A673 (cell line): ENCODE measurements at places on chromosomes 5 and 9. TPM values are rescaled to one million over a fixed set of nuclear protein-coding genes. Genes with fewer than 3 reads are reported as not detected.
A peak's percentile ranks its signal among the peaks of the same experiment; 100 is the strongest.

DNA sequence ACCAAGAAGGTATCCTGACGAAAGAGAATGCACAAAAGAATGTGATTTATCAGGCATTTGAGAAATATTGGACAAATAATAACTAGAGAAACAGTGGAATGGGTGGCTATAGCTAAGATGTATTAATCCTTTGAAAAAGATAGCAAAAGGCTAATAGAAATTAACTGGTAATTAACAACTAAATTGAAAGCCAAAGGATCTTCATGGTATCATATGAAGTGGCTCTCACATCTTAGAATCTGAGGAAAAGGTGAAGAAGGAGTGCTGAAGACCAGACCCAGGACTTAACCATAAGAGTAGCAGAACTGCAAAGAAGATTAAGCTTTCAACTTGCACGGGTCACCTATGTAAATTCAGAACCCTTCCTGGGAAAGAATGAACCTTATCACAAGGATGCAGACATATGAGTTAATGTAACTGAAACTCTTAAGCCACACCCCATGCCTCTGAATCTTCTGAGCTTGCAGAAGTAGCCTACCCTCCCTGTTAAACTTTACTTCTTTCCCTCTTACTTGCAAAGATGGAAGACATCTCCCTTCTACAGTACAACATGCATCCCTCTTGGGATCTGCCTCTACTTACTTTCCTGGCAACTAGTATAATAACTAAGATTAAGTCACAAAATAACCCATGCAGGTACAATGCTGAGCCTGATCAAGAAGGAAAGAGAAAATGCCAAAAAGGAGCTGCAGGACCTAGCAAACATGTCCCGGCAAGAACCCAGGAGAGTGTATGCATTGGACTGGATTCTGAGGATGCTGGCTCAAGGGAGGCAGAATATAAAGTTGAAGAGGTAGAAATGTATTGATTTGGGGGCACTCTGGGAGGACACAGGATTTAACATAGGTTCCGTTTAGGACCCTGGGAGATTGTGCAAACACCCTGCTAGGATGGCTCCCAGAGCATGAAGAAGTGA, 395.5 kb upstream of the SLC30A5 start:
- H3K36me3 ChIP-seq = no peaks in the 10 kb centered on the region
- H3K4me3 ChIP-seq = no peak overlapping the region
- no peak for DNase-seq
- no peak overlapping the region for H3K27ac ChIP-seq

Gene FSTL4
- 0.46 and 0.86 TPM in 2 replicates for total RNA-seq

DNA sequence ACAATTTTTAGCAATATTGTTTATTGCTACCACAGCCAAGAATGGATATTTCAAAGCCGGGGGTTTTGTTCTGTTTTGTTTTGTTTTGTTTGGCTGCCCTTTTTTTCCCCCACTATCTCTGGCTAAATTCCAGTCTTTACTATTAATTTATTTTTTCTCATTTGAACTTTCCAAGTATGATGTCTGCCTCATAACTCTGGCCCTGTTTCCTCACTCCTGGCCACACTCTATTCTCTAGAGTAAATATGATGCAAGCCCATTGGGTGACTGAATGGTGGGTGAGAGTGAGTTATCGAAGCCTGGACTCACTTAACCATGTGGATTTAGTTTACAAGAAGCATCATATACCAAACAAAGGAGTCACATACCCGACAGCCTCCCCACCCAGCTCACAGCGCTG, 41.9 kb downstream of the WDR36 start:
- H3K4me3 ChIP-seq = no peak overlapping the region
- no peaks in the 10 kb centered on the region for H3K27me3 ChIP-seq
- H3K36me3 ChIP-seq = no peaks in the 10 kb centered on the region
- no peaks in the 10 kb centered on the region for H3K4me1 ChIP-seq

- no peaks in the 10 kb centered on the region for H3K27me3 ChIP-seq
- no peak for DNase-seq
- H3K4me3 ChIP-seq = no peak overlapping the region
- peaks cover 15% of the 10 kb centered on the region for H3K36me3 ChIP-seq
- peaks cover 81% of the 10 kb centered on the region for H3K4me1 ChIP-seq
These were observed 16.1 kb downstream of the SNX18 start for GRCh38 chr5:54533541-54534190.

- H3K4me3 ChIP-seq = peak overlapping the region; percentile 27
- peaks cover 10% of the 10 kb centered on the region for H3K27me3 ChIP-seq
- no peaks in the 10 kb centered on the region for H3K36me3 ChIP-seq
- H3K27ac ChIP-seq = peak overlapping the region; percentile 74
- DNase-seq = peak; percentile 53
- peaks cover 27% of the 10 kb centered on the region for H3K4me1 ChIP-seq
These were observed 3.2 kb downstream of the WHRN start for GRCh38 chr9:114501796-114502682.

Gene CBY3
- not detected in 2 replicates for total RNA-seq

GRCh38 chr5:165739079-165739741, 2233.8 kb downstream of the MAT2B start:
- DNase-seq = no peak
- H3K4me3 ChIP-seq = no peak overlapping the region
- no peaks in the 10 kb centered on the region for H3K27me3 ChIP-seq
- H3K4me1 ChIP-seq = no peaks in the 10 kb centered on the region
- no peaks in the 10 kb centered on the region for H3K36me3 ChIP-seq

DNA sequence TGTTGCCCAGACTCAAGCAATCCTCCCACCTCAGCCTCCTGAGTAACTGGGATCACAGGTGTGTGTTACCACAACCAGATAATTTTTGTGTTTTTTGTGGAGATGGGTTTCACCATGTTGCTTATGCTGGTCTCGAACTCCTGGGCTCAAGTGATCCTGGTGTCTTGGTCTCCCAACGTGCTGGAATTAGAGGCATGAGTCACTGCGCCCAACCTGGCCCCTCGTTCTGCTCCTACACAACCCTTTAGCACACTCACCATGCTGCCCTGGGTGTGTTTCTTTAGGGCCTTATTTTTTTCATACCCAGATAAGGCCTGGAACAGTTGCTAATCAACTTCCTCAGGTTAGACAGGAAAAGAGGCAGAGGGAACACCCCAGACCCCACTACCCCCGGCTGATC, 2.6 kb downstream of the PDZD2 start:
- H3K36me3 ChIP-seq = no peaks in the 10 kb centered on the region
- no peak overlapping the region for H3K27ac ChIP-seq
- H3K27me3 ChIP-seq = peaks cover 13% of the 10 kb centered on the region
- no peak overlapping the region for H3K4me3 ChIP-seq
- no peak for DNase-seq
- peaks cover 3% of the 10 kb centered on the region for H3K4me1 ChIP-seq

DNA sequence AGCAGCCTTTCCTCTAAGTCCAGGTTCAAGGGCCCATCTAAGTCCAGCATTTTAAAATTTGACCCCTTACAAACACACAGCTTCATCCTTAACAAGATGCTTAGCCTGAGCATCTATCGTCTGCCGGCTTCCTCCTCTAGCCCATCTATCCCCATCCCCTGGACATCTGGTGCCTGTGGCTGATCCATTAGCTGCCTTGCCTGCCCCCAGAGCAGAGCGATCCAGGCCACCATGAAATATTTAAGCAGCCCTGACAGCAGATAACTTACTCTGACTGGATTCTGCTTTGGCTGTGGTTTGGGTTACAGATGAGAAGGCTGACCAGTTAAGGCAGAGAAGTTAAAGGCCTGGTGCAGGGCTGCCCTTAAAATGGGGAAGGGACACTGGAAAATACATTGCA, 30.9 kb upstream of the CPEB4 start:
- H3K36me3 ChIP-seq = no peaks in the 10 kb centered on the region
- H3K4me3 ChIP-seq = no peak overlapping the region
- H3K27me3 ChIP-seq = no peaks in the 10 kb centered on the region
- H3K4me1 ChIP-seq = no peaks in the 10 kb centered on the region
- no peak overlapping the region for H3K27ac ChIP-seq

Gene PLCXD3
- total RNA-seq = 1.3 and 1.7 TPM in 2 replicates

DNA sequence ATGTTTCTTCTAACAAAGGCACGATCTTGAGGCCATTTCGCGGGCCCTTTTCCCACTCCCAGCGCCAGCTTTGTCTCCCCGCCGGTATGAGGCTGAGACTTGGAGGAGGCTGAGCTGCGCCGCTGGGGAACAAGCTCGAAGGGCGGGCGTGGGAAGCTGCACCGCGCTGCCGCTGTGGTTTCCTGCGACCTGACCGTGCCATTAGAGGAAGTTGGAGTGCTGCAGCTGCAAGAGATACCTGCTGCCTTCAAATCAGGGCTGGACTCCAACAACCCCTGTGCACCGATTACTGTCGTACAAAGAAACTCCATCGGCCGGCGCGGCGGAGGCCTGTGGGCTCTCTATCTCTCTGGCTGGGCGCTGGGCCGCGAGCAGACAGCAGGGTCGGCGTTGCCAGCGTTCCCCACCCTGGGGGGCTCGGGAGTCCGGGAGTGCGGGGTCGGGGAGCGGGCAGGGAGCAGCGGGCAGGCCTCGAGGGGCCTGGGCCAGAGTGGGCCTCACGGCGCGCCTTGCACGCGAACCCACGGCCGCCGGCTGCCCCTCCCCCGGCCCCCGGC, 1.3 kb upstream of the ERBIN start:
- no peaks in the 10 kb centered on the region for H3K36me3 ChIP-seq
- H3K4me3 ChIP-seq = peak overlapping the region; percentile 73
- H3K27ac ChIP-seq = peak overlapping the region; percentile 90
- no peaks in the 10 kb centered on the region for H3K27me3 ChIP-seq
- H3K4me1 ChIP-seq = peaks cover 7% of the 10 kb centered on the region
- peak; percentile 75 for DNase-seq

Gene ENHO
- 1.2 and 2.8 TPM in 2 replicates for total RNA-seq

DNA sequence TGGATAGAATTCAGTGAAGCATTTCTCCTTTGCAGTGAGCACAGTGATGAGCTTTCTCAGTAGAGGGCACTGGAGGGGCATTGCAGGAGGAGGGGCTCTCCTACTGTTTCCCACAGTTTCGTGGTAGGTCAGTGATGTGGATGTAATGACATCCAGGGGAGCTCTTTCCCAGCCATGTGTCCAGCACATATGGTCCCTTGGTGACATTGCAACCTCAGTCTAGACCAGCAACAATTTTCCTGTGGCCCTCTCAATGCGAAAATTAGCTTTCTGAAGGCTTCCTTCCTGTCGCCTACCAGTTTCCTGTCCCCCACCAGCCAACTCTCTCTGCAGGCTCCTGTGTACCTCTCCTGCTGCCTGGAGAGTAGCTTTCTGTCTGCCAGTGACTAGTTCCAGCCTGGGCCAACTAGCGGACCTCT, 6.9 kb upstream of the PDCL start:
- H3K27ac ChIP-seq = peak overlapping the region; percentile 69

Gene ZNF474
- not detected in 2 replicates for total RNA-seq

- H3K4me3 ChIP-seq = no peak overlapping the region
- H3K4me1 ChIP-seq = no peaks in the 10 kb centered on the region
- no peak overlapping the region for H3K27ac ChIP-seq
- no peak for DNase-seq
- H3K27me3 ChIP-seq = no peaks in the 10 kb centered on the region
- no peaks in the 10 kb centered on the region for H3K36me3 ChIP-seq
These were observed 12.1 kb upstream of the WDR5 start for GRCh38 chr9:134123764-134124128.

DNA sequence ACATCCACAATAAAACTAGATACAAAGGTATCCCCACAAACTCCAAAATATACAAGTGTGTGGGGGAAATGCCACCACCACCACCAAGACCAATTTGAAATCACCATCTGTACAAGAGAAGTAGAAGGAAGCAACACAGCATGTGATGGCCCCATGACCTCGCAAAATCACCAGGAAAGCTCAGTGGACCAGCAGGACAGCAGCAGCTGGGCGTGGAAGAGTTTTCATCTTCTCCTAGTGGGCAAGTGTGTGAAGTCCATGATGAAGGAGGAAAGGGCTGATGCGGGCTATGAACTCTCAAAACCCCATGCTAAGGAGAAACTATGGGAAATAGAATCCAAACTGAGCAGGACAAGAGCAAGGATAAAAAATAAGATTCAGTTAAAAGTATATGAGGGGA, 58.1 kb downstream of the GOLPH3 start:
- H3K27ac ChIP-seq = peak overlapping the region; percentile 6
- no peaks in the 10 kb centered on the region for H3K4me1 ChIP-seq
- peaks cover 27% of the 10 kb centered on the region for H3K36me3 ChIP-seq
- no peak overlapping the region for H3K4me3 ChIP-seq

- H3K27me3 ChIP-seq = no peaks in the 10 kb centered on the region
- no peak overlapping the region for H3K4me3 ChIP-seq
- no peaks in the 10 kb centered on the region for H3K36me3 ChIP-seq
- no peak for DNase-seq
- H3K4me1 ChIP-seq = no peaks in the 10 kb centered on the region
These were observed 93.0 kb upstream of the ANKRD55 start for GRCh38 chr5:56326116-56326515.

DNA sequence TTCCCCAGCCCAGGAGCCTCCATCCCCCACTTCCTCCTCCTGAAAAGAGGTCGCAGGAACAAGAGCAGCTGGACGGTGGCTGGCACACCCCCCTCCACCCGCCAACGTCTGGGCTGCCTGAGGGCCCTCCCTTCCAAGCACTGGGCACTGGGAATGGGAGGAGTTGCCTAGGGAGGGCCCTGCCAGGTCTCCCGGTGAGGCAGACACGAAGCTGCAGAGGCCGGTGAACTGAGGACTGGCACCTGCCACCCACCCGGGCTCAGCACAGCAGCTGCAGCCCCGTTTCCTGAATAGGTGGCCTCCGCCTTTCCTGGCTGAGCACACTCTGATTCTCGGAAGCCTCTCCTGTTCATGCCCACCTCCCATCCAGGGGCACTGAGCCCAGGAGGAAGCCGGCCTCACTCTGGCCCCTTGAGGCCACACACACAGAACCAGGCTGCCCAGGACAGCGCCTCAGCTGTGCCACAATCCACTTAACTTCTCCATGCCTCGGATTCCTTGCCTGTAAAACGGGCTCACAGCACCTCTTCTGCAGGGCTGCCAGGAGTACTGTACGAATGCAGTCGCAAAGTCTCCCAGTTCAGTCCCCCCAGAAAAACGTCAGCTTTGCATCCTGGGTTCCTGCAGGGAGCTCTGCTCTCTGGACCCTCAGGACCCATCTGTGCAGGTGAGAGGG, 1.3 kb downstream of the NPDC1 start:
- no peaks in the 10 kb centered on the region for H3K27me3 ChIP-seq
- no peak for DNase-seq
- peaks cover 12% of the 10 kb centered on the region for H3K36me3 ChIP-seq
- H3K4me3 ChIP-seq = peak overlapping the region; percentile 76
- H3K4me1 ChIP-seq = peaks cover 31% of the 10 kb centered on the region

- H3K4me1 ChIP-seq = no peaks in the 10 kb centered on the region
- no peak overlapping the region for H3K4me3 ChIP-seq
- H3K27ac ChIP-seq = no peak overlapping the region
- H3K36me3 ChIP-seq = no peaks in the 10 kb centered on the region
These were observed 12.3 kb downstream of the SUSD1 start for GRCh38 chr9:112162621-112163413.

DNA sequence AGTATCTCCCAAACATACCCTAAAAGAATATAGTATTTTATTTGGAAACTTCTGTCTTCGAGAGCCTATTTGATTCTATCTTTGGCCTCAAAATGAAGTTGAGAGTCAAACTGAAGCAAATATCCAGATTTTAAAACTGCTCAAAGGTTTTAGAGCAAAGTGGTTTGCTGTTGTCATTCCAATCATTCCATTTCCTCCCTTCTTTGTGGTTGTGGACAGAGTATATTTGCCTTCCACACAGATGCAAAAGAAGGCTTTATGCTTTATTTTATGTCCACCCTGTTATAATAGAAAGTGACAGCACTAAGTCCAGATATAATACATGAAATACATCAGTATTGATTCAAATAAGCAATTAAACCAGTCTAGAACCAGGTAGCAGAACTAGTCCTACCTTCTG, 12.4 kb downstream of the GZMK start:
- no peak for DNase-seq
- H3K27ac ChIP-seq = no peak overlapping the region
- H3K4me3 ChIP-seq = no peak overlapping the region
- no peaks in the 10 kb centered on the region for H3K4me1 ChIP-seq
- H3K36me3 ChIP-seq = no peaks in the 10 kb centered on the region
